ENCODE measurements at places on chromosomes 6 and 20. TPM values are rescaled to one million over a fixed set of nuclear protein-coding genes. Genes with fewer than 3 reads are reported as not detected.

Gene SIM1
- polyA plus RNA-seq: not detected

Gene SFTA2
- polyA plus RNA-seq: not detected

Gene MEP1A
- polyA plus RNA-seq: not detected

Gene MAPK14
- polyA plus RNA-seq: 48.8 TPM

DNA sequence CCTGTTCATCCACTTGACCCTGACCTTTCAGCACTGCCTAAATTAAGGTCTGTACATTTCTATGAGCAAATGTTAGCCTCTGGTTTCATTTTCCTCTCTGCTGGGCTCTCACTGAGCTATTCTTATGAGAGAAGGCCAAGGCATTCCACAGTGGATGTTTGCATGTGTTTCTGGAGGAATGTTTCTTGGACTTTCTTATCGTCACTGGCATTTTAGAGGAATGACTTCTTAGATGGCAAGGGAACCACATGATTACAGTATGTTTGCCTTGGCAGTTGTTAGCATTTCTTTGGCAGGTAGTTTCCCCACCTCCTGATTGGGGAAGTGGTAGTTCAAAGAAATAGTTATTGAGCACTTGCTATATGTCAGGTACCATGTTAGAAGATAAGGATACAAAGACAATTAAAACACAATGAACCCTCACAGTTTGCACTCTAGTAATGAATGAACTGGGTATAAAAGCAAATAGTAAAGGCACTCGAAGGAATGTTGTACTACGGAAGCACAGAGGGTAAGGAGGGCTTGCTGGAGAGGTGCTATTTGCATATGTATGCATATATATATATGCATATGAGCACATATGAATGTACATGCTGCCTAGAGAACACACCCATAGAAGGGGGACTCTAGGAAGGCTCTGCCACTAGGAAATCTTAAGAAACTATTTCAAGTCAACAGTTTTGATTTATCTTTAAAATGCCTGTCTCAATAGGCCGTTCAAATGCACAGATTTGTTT, 307.4 kb downstream of the EYA4 start:
- DNase-seq: no peak

DNA sequence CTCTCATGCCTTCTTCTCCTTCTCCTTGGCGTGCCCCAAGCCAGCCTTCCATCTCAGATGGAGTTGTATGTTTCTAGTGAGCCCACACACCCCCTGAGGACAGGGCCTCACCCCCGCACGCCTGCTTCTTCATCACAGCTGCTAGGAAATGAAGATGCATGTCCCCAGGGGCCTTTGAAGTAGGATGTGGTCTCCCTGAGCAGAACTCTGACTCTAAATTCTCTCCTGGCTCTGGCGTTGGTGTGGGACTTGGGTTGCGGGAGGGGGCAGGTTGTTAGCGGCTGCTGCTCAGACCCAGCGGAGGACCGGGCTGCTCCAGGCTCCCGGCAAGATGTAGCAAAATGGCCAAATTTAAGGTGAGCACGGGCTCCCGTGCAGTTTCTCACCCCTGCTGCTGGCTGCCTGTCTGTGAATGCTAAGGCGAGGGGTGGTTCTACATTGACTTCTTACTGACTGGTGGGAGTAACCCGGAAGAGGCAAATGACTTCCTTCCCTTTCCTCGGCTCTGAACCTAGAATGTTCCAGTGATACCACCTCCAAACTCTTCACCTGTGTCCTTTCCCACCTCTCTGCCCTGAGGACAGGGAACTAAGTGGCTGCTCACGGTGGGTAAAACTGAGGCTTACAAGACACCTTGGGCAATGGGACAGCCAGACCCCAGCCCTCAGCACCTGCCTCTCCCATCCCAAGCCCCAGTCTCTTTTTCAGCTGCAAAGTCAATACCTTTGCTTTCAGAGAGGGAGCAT, 8.8 kb downstream of the SYNJ2 start:
- no peak for DNase-seq

GRCh38 chr6:142929751-142930358, 15.1 kb downstream of the HIVEP2 start:
- DNase-seq: no peak

GRCh38 chr6:63705707-63706106, 70.1 kb downstream of the PHF3 start:
- no peak for DNase-seq

- DNase-seq: peak; percentile 59
Observed at GRCh38 chr6:43933148-43933885, 163.3 kb downstream of the VEGFA start.

DNA sequence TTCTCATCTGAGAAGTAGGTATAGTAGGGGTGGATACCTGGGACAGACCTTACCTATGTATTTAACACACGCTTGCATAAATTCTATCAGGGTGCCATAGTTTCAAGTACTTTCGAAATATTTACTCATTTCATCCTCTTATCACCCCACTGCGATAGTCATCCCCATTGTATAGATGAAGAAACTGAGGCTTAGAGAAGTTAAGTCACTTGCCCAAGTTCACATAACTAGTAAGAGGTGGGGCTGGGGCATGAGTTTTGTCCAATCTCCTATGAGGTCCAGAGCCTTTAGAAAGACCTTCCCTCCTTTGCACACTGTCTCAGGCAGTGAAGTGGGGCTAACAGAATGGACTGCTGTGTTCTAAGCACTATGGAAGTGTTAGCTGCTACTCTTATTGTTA, 6.2 kb downstream of the TULP1 start:
- DNase-seq: no peak

GRCh38 chr6:18536591-18537055, 149.5 kb downstream of the RNF144B start:
- DNase-seq: no peak

DNA sequence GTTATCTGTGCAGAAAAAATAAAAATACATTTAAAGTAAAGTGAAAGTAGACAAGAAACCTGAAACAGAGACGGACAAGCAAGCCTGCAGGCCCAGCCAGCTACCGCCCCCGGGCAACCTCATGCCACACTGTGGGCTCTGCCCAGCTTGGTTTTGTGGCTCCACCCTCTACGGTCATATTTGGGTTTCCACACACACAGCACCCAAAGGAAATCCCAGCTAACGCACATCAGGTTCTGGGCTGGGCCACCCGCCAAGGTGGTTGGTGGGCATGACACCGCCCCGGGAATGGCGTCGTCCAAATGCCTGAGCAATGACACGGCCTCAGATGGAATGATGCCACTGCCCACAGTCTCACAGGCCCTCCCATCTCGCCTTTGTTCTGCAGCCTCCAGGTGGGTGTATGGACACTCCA, 22.9 kb downstream of the FAM110A start:
- DNase-seq: no peak

DNA sequence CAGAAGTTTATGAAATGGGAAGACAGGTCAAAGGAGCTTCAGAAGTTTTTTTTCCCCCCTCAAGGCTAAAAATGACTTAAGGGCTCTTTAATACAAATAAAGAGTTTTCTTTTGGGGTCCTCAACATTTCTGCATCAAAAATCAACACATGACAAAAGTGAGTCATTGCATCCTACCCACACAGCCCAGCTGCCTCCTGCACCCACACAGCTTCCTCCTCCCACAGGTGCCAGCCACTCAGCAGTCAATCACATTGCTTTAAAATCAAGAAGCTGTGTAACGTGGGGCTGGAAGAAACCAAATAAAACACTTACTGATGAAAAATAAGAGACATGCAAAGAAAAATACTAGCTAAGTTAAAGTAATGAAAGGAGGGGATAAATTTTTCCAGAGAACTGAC, 68.5 kb downstream of the MAP3K5 start:
- DNase-seq: no peak

Measured in urinary bladder (tissue), 4 donors.